ENCODE measurements at places on chromosomes 16 and 17.

DNA sequence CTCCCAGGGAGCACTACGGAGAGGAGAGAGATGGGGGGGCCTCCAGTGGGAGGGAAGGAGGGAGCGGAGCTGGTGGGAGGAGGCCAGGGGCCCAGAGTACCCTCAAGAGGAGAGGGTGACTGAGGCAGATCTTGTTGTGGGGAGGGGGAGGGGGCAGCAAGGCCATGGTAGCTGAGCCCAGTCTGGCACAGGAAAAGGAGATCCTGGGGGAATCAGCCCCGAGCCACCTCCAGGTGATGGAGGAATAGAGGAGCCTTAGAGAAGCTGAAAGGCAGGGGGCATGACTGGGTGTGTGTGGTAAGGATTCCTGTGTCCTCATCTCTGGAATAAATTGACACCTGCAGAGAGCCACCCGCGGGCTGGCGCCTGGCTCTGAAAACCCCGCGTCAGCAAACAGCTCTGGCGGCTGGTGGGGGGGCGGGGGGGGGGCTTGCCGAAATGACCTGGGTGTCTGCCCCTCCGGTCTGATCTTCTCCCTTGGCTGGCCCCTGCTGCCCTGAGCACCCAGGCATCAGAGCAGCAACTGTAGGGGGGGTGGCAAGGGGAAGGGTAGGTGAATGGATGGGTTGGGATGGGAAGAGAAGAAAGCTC lies 1.3 kb upstream of the NLGN2 start:
- H3K4me3 ChIP-seq, result peak overlapping the region; percentile 29
- H3K36me3 ChIP-seq, result peaks cover 33% of the 10 kb centered on the region
- no peak for DNase-seq
- peaks cover 18% of the 10 kb centered on the region for H3K4me1 ChIP-seq

DNA sequence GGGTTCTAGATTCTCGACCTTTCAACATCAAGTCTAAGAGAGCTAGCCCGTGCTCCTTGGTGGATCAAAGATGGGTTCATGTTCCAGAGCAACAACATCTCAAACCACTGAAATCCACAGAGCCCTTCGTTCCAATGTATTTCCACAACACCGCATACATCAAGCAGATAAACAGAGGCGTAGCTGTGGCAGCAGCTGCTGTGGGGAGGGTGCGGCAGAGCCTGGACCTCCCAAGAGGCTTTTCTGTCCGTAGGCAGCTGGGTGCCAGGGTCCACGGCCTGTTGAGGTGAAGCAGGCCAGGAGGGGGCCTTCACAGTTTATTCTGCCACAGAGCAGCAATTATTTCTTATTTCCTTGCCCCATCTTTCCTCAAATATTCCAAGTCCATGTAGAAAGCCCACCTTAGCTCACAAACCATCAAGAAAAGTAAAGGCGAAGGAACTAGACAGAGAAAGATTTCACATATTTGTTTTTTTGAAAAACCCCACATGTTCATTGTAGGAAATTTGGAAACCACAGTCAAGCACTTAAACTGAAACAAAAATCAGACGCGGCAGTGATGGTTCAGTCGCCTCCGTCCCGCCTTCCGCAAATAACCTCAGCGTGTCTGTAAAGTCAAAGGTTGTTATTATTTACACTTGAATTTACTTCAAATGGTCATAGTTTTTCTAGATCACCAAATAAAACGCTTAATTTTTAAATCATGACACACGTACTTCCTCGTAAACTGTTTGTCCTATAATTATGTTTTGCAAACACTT lies 144.6 kb upstream of the FOXF1 start:
- H3K27me3 ChIP-seq, result peaks cover 40% of the 10 kb centered on the region
- H3K27ac ChIP-seq, result no peak overlapping the region
- no peaks in the 10 kb centered on the region for H3K36me3 ChIP-seq
- H3K4me1 ChIP-seq, result no peaks in the 10 kb centered on the region
- no peak overlapping the region for H3K4me3 ChIP-seq

GRCh38 chr17:5331506-5331905 lies 49.4 kb downstream of the RABEP1 start:
- no peak overlapping the region for H3K4me3 ChIP-seq
- no peaks in the 10 kb centered on the region for H3K27me3 ChIP-seq
- peaks cover 3% of the 10 kb centered on the region for H3K4me1 ChIP-seq

DNA sequence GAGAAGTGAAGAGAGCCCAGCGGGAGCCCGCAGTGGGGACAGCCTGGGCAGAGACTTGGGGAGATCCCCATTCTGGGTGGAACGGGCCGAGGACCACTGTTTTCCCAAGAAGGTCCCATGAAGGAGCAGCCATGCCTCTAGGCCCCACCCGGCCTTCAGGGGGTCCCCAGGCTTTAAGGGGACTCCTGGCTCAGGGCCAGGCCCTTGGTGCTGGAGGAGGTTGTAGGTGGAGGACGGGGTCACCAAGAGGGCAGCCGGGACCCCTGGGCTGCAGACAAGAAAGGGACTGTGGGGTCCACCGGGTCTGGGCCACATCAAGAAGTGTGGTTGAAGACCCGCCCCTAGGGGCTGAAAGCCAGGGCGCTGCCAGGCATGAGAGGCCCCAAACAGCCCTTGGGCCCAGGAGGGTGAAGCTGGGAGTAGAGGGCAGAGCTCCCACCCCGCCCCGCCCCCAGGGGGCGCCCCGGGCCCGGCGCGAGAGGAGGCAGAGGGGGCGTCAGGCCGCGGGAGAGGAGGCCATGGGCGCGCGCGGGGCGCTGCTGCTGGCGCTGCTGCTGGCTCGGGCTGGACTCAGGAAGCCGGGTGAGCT lies at the start of gene PRSS21:
Gene PRSS21 (plus strand): TSS at position 487 of the 589 bp plus-strand sequence. CDS start 32 bp downstream, at position 519.
- H3K27ac ChIP-seq, result no peak within 1 kb of the TSS
- no peak within 1 kb of the TSS for H3K4me3 ChIP-seq
- H3K4me1 ChIP-seq, result peaks cover 1% of the 10 kb centered on the region
- no peaks in the 10 kb centered on the region for H3K36me3 ChIP-seq

DNA sequence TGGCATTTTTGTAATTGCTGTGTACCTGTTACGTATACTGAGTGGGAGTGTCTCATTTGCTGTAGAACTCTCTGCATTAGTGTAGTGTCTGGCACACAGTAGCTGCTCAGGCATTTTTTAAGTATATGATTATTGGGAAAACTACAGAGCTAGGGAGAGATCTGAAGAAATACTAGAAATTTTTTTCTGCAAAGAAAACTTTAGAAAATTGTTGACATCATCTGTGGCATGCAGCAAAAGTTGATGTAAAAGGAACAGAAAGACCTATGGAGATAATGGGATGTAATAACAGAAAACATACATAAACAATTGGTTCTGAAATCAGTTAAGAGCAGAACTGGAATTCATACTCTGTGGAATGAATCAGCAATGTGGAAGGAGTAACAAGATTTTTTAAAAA lies 11.6 kb downstream of the CLTC start:
- H3K27ac ChIP-seq, result no peak overlapping the region
- DNase-seq, result no peak
- H3K4me1 ChIP-seq, result peaks cover 11% of the 10 kb centered on the region
- peaks cover 46% of the 10 kb centered on the region for H3K36me3 ChIP-seq
- no peak overlapping the region for H3K4me3 ChIP-seq

DNA sequence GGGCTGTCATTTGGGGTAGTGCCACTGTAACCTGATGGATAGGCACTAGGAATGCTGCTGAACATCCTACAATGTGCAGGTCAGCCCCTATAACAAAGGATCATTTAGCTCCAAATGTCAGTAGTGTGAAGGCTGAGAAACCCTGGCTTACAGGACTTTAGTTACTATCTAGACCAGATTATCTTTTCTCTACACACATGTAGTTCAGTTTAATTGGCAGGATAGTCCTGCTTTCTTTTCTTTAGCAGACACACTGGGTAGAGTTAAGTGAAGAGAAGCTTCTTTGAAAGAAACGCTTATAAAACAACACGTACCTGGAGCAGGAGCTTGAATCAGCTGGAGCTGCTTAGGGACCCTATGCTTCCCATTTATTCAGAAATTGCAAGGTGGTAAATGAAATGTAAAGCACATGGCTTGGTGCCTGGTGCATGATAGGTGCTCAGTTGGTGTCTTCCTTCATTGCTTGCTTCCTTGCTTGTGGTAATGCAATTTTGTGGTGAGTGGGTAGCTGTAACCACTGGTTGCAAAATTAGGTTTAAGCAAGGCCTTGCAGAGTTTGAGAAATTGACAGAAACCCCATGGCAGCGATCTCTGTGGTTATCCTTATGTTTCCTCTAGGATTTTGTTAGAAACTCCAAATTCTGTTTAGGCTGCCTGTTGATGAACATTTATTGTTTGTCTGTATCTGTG lies 9.4 kb downstream of the METTL9 start:
- H3K4me3 ChIP-seq, result no peak overlapping the region
- H3K4me1 ChIP-seq, result peaks cover 10% of the 10 kb centered on the region
- no peaks in the 10 kb centered on the region for H3K27me3 ChIP-seq
- peak; percentile 59 for DNase-seq

- H3K36me3 ChIP-seq, result no peaks in the 10 kb centered on the region
- no peak for DNase-seq
- H3K27ac ChIP-seq, result no peak overlapping the region
- no peak overlapping the region for H3K4me3 ChIP-seq
Observed at GRCh38 chr16:75181630-75182029, 25.3 kb downstream of the CTRB2 start.

DNA sequence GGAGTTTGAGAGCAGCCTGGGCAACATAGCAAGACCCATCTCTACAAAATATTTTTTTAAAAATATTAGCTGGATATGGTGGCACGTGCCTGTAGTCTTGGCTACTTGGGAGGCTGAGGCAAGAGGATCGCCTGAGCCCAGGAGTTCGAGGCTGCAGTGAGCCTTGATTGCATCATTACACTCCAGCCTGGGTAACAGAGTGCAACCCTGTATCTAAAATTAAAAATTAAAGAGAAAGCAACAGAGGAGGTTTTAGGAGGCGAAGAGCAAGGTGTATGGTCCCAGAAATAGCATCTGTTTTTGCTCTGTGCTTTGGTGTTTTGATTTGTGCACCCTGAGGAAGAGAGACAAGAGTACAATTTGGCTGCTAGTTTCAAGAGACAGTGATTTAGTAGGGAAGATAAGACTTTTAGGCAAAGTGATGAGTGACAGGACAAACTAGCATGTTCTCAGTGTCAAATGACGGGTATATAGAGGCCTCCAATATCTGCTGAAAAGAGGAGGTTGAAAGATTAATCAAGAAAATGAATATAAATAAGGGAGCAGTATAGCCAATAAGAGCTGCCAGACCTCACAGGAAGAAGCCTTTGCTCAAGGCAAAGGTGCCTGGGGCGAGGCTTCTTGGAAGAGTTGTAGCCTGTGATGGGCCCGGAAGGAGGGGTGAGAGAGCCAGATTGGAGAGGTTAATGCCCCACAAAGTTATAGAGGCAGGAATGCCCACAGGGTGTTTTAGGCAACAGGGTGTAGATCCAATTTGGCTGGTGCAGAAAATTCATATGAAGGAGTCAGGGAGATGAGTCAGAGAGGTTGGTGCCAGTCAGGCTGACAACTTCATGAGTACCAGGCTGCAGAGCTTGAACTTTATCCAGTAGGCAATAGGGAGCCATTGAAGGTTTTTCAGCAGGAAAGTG lies 11.4 kb downstream of the HLF start:
- no peak overlapping the region for H3K27ac ChIP-seq
- no peaks in the 10 kb centered on the region for H3K4me1 ChIP-seq
- no peaks in the 10 kb centered on the region for H3K36me3 ChIP-seq
- no peak overlapping the region for H3K4me3 ChIP-seq
- peaks cover 4% of the 10 kb centered on the region for H3K27me3 ChIP-seq

DNA sequence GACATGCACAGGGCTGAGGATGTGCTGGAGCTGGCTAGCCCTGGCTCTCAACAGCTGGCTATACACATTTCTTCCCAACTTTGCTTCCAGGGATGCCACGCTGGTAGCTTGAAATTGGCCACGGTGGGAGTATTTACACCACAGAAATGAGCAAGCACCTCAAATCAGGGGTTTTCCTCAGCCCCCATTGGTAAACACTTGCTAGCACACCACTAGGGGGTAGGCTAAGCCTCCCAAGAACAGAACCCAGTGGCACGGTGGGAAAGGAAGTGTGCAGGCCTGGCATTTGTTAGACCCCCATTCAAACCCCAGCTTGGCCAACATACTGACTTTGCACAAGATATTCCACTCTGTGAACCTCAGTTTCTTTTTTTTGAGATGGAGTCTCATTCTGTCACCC lies 12.9 kb downstream of the DRC3 start:
- no peaks in the 10 kb centered on the region for H3K36me3 ChIP-seq
- peaks cover 10% of the 10 kb centered on the region for H3K4me1 ChIP-seq
- no peak overlapping the region for H3K27ac ChIP-seq
- H3K4me3 ChIP-seq, result no peak overlapping the region
- H3K27me3 ChIP-seq, result no peaks in the 10 kb centered on the region

GRCh38 chr17:4648741-4649140 lies 7.3 kb upstream of the ALOX15 start:
- peaks cover 26% of the 10 kb centered on the region for H3K27me3 ChIP-seq
- H3K27ac ChIP-seq, result no peak overlapping the region
- no peak for DNase-seq
- no peaks in the 10 kb centered on the region for H3K36me3 ChIP-seq
- H3K4me1 ChIP-seq, result no peaks in the 10 kb centered on the region

- peak overlapping the region; percentile 96 for H3K27ac ChIP-seq
- H3K4me3 ChIP-seq, result peak overlapping the region; percentile 92
- DNase-seq, result no peak
- H3K27me3 ChIP-seq, result no peaks in the 10 kb centered on the region
- H3K4me1 ChIP-seq, result peaks cover 2% of the 10 kb centered on the region
- peaks cover 46% of the 10 kb centered on the region for H3K36me3 ChIP-seq
Observed at GRCh38 chr17:76738468-76738850, 540 bp downstream of the MFSD11 start.

DNA sequence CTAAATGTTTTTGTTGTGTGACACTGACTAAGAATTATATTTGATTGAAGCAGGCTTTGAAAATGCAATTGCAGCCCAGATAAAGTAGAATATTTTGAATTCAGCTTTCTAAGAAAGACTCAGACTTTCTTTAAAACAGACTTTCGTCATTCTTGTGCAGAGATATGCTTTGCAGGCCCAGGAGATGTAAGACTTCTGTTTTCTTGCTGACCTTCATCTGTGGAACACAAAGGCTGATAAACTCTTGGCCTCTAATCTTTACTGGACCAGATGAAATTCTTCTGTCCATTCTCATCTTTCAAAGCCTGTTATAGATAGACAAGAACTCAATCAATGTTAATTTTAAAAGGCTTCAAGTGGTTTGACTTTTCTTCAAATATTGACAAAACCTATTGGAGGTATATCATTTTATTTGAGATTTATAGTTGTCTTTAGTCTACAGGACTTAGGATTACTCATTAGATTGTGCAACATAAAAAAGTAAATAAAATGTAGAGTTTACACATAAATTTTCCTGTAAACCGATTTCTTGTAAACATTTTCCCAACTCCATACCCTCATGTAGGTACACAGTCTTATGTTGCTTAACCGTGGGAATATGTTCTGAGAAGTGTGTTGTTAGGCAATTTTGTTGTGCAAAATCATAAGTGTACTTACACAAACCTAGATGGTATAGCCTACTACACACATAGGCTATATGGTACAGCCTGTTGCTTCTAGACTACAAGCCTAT lies 94.2 kb downstream of the MAP2K4 start:
- H3K27me3 ChIP-seq, result no peaks in the 10 kb centered on the region
- no peak overlapping the region for H3K4me3 ChIP-seq
- DNase-seq, result peak; percentile 71
- H3K4me1 ChIP-seq, result no peaks in the 10 kb centered on the region

GRCh38 chr16:25018972-25019617 lies 3.9 kb upstream of the ARHGAP17 start:
- peaks cover 2% of the 10 kb centered on the region for H3K4me1 ChIP-seq
- no peak for DNase-seq
- H3K36me3 ChIP-seq, result no peaks in the 10 kb centered on the region
- H3K27me3 ChIP-seq, result no peaks in the 10 kb centered on the region
- no peak overlapping the region for H3K27ac ChIP-seq

- no peaks in the 10 kb centered on the region for H3K36me3 ChIP-seq
- no peak overlapping the region for H3K27ac ChIP-seq
- H3K4me1 ChIP-seq, result no peaks in the 10 kb centered on the region
- H3K4me3 ChIP-seq, result no peak overlapping the region
- no peak for DNase-seq
Observed at GRCh38 chr16:19380328-19380727, 37.4 kb upstream of the TMC5 start.
